Neural progenitor cell (in vitro differentiated cells): ENCODE measurements at places on chromosomes 1 and 21. TPM values are rescaled to one million over a fixed set of nuclear protein-coding genes. Genes with fewer than 3 reads are reported as not detected.

The RORC gene
- total RNA-seq: not detected in 2 replicates

The ABL2 gene
- total RNA-seq: 17.9 and 20.1 TPM in 2 replicates

The TMEM269 gene
- total RNA-seq: 0.31 and 0.47 TPM in 2 replicates

The HSD11B1 gene
- total RNA-seq: not detected in 2 replicates

The WNT9A gene
- total RNA-seq: 1.4 and 2.7 TPM in 2 replicates

GRCh38 chr1:235074523-235075047, 54.1 kb downstream of the TOMM20 start:
- peak; percentile 70 for DNase-seq

GRCh38 chr1:205716371-205717132, 33.4 kb downstream of the NUCKS1 start:
- DNase-seq: no peak

DNA sequence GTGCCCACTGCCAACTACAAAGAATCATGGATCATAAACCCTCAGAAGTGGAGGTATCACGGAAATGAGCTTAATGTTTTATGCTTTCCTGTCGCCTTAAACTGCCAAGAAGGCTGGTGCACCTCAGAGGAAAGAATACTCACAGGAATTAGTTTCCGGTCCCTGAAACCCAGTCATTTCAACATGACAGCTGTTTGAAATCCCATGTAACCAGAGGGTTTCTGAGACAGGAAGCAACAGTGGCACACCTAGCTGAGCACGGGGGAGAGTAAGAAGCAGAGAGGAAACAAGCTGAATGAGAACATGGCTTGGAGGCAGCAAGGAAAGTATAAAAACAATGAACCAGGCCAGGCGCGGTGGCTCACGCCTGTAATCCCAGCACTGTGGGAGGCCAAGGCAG, 3.9 kb downstream of the JAK1 start:
- no peak for DNase-seq

- no peak for DNase-seq
These were observed 28.9 kb downstream of the VANGL1 start for GRCh38 chr1:115670476-115671175.
